Effector memory CD4-positive, alpha-beta T cell (primary cell): ENCODE measurements at places on chromosomes 11 and 22.
A peak's percentile ranks its signal among the peaks of the same experiment; 100 is the strongest.

GRCh38 chr22:35538801-35539321 lies 1.8 kb upstream of the RASD2 start:
- DNase-seq = peak; percentile 11

DNA sequence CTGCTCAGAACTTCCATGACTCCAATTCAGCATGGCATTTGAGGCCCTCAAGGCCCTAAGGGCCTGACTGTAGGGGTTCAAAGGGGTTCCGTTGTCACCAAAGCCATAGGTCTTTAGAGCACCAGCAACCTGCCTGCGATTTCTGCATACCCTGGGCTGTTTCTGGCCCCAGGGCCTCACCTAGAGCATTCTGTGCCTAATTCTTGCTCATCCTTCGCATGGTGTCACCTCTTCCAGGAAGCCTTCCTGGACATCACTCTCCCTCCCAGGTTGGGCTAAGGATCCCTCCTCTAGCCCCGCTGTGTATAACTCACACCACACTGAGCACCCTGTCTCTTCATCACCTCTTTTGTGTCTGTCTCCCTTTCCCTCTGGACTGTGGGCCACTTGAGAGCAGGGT lies 194.3 kb downstream of the CEP164 start:
- no peak for DNase-seq

- no peak for DNase-seq
Observed at GRCh38 chr11:20053572-20053971, 106.7 kb downstream of the DBX1 start.

- DNase-seq = no peak
Observed at GRCh38 chr11:107675902-107676301, 36.0 kb downstream of the SLN start.

DNA sequence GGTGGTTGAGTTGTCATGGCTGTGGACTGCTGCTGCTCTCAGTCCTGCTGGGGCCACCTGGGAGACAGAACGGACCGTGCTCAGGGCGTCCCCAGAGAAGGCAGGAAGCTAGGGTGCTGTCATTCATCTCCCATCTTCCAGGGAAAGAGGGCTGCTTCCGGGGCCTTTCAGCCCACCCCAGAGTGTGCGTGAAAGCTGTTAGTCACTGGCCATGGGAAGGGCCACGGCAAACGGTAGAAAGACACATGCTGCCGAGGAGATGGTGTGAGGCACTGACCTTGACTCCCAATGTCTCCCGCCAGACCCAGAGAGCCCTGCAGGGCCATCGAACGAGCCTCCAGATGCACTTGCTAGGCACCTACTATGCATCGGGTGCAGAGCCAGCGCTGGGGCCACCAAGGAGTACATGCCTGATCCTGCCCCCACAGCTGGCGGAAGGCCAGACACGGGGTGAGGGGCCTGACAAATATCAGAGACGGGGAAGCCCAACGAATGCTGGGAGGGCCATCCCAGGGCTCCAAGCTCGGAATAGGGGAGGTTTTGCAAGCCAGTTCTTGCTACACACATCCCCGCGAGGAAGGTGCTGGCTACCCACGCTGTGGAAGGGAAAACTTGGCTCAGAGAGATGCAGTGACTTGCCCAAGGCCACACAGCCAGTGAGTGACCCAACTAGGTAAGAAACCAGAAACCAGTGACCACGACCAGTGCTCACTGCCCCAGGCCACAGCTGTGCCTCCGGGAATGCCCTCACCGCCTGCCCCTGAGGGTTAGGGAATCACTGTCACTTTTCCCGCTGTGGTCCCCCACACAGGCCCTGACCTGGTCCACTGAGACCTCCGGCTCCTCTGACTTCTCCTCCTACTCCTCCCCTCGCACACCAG lies 10.1 kb downstream of the RAC2 start:
- DNase-seq = no peak

- DNase-seq = no peak
Observed at GRCh38 chr11:10488121-10488933, 33.3 kb downstream of the AMPD3 start.

- no peak for DNase-seq
Observed at GRCh38 chr22:44200451-44200850, 19.7 kb downstream of the PARVG start.

GRCh38 chr11:59426361-59427067 lies at the start of gene OR5A2:
Gene OR5A2, minus strand, starts transcription at chr11:59426413. Its CDS starts 3,460 bp downstream, at chr11:59422953.
- DNase-seq = no peak

DNA sequence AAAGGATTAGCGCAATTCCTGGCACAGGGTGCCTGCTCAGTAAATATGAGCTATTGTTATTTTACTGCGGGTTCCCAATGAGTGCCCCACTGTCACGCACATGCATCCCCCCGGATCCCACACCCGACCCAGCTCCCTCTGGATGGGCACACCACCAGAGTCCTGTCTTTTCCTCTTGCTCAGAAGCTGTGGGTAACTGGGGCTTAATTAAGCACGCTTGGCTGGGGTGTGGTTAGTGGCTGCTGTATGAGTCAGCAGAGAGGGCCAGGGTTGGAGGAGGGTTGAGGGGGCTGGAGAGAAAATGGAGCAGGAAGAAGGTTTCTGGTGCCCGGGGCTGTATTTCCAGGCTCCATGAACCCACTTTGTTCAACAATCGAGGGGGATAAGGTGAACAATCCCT lies 30.3 kb upstream of the NECTIN1 start:
- no peak for DNase-seq

DNA sequence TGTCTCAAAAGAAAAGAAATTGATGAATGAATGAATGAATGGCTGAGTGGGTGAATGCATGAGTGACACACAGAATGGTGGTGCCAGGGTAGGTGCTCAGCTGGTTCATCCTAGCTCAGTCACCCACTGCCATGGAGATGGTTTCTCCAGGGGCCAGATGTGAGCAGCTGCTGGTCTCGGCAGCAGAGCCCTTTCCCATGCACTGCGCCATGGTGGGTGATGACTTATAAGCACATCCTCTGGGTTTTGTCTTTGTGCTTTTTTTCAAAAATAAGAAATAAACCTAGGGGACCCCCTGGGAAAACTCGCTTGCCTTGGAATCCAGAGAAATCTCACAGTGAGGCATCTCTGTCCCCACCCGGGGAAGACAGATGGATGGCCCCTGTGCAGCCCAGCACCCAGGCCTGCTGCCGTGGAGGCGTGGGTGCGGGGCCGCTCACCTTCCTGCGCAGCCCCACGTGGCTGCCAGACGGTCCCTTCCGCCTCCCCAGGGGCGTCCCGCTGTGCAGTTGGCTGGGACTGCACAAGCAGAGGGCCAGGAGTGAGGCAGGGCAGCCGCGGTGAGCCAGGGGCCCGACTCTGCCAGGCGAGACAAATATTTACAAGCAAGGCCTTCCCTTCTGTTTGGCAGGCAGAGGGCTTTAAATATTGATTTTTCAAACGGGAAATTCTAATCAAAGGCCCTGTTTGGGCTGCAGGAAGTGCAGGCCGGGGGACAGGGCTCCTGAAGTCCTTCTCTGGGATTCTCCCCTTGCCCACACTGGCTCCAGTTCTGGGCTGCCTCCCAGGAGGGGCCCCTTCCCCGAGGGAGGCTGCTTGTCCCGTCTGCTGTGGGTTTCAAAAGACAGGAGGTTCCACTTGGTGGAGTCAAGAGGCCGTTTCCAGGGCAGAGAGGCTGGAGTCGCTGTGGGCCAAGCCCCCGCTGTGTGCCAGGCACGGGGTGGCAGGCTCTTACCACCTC lies 24.3 kb downstream of the MPPED1 start:
- no peak for DNase-seq

DNA sequence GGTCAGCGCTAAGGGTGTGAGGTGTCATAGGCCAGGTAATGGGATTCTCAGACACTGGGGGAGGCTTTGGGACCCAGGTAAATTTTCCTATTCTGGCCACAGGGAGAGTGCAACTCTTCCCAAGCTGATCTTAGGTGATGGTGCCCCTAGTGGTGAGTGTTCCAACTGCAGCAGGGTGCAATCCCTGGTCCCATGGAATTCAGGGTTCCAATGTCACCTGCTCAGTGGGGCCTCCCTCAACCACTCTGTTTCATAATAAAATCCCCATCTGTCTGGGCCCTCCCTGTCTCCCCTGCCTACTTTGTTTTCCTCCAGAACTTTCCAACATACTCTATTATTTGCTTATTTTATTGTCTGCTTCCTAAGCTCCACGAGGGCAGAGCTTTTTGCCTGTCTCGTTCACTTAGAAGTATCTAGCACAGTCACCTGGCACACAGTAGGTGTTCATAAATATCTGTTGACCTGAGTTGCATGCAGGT lies 2.9 kb upstream of the SGSM1 start:
- peak; percentile 23 for DNase-seq

DNA sequence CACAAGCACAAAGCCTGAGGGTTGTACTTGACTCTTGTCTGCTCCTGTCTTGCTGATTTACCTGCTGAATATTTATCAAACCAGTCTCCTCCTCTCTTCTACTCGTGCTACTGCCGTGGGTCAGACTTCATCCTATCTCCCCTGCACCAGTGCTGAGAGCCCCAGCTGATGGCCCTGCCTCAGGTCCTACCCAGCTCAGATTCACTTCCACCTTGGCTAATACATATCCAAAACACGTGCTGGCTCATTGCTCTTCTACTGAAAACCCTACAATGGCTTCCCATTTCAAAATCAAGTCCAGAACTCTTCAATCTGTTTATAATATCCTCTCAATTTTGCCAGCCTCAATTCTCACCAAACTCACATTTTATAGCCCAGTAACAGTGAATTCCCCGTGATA lies 48.3 kb downstream of the RAB30 start:
- no peak for DNase-seq

- DNase-seq = no peak
Observed at GRCh38 chr11:120712014-120712413, 200.5 kb downstream of the GRIK4 start.

DNA sequence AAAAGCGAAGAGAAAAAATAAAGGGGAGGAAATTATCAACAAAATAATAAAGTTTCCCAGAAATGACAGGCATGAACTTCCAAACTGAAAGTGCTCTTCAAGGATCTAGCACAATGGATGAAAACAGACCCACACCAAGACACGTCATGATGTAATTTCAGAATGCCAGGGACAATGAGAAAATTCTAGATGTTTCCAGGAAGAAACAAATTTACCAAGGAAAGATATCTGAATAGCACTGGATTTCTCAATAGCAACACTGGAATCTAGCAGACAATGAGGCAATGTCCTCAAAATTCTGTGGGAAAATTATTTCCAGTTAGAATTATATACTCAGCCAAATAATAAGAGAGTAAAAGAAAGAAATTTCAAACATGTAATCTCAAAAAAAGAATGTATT lies 46.0 kb downstream of the DENND5A start:
- no peak for DNase-seq

- no peak for DNase-seq
Observed at GRCh38 chr22:45648301-45649117, 23.1 kb upstream of the ATXN10 start.

DNA sequence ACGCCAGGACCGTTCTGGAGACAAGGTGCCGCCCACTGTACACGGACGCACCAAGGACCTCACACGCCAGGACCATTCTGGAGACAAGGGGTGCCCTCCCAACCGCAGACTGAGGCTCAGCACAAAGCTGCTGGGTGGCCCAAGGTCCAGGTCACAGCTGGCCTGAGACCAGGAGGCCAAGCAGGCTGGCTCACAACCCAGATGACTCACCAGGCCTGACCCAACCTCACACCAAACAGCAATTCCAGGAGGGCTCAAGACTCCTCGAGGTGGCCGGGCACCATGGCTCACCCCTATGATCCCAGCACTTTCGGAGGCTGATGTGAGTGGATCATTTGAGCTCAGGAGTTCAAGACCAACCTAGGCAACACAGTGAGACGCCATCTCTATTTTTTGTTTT lies 14.8 kb downstream of the BRD1 start:
- DNase-seq = no peak

DNA sequence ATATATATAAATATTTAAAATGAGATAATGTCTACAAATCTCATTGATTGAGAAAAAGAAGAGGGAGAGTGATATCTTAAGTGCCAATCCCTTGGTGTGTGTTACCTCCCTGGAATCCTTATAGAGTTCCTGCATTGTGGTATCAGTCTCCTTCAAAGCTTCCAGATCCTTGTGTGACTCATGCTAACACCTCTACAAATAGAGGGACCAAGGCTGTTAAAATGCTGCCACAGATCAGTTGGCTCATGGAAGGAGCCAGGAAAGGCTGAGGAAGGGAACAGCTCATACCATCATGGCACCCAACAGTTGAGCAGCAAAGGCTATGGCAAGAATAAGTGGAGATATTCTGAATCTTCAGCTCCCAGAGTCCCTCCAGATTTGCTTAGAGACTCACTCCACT lies 163.6 kb upstream of the ISX start:
- DNase-seq = no peak

DNA sequence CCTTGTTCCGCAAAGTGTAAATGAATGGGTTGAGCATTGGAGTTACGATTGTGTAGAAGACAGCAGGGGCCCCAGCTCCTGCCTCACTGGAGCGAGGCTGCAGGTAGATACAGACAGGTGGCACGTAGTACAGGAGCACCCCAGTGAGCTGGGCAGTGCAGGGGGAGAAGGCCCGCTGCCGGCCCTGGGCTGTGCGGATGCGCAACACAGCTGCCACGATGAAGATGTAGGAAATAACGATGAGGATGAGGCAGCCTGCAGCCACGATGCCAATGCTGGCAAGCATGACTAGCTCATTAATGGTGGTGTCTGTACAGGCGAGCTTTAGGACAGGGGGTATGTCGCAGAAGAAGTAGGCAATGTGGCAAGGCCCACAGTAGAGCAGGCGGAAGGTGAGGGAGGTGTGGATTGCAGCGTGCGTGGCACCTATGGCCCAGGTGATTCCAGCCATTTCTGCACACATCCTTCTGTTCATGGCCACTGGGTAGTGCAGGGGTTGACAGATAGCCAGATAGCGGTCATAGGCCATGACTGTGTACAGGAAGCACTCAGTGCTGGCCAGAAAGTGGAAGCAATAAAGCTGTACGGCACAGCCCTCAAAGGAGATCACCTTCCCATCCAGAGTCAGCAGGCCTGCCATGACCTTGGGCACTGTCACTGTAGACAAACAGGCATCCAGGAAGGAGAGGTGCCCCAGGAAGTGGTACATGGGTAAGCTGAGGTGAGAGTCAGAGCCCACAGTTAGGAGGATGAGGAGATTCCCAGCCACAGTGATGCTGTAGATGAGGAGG lies 616 bp downstream of the OR10S1 start:
- DNase-seq = no peak

DNA sequence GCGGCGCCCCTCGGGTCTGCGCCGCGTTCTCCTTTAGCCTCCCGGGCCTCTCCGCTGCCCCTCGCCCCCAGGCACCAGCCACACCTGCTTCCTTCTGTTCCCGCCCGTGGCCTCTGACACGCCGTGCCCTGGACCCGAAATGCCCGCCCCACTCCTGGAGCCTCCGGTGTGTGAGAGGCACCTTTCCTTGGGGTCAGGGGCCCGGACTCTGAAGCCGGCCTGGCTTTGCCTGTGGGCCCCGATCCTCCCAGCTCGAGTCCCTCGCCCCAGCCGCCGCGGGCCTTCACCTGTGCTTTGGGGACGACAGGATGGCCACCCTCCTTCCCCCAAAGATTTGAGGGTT lies 661 bp upstream of the CDPF1 start:
- DNase-seq = no peak

GRCh38 chr11:106311531-106312230 lies 234.2 kb downstream of the AASDHPPT start:
- no peak for DNase-seq

- no peak for DNase-seq
Observed at GRCh38 chr11:7706377-7706776, at the start of gene OVCH2. Gene OVCH2, minus strand, starts transcription at chr11:7706477. Its CDS starts 83 bp downstream, at chr11:7706394.
